Activated CD4-positive, alpha-beta T cell treated with anti-CD3 and anti-CD28 coated beads for 48 hours (primary cell): ENCODE measurements at places on chromosomes 5 and 9.

GRCh38 chr9:68705531-68706362 is 707 bp downstream of the PIP5K1B start:
- DNase-seq, result peak; percentile 4

DNA sequence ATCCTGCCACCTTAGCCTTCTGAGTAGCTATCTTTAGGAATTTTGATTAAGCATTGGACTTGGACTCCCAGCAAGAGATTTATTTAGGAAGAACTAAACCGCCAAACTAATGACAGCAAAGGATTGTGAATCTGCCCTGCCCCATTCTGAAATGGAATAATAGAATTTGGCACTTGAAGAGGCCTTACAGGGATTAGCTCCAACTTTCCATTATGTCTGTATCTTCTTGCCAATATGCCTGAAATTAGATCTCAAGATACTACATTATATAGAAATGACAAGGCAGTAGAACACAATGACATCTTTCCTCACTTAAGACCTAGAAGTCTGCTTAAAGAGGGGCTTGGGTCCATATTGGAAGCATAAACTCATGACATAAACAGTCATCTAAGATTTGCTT is 77.0 kb upstream of the DPYSL3 start:
- DNase-seq, result no peak

GRCh38 chr5:54551926-54552325 is 34.4 kb downstream of the SNX18 start:
- no peak for DNase-seq

DNA sequence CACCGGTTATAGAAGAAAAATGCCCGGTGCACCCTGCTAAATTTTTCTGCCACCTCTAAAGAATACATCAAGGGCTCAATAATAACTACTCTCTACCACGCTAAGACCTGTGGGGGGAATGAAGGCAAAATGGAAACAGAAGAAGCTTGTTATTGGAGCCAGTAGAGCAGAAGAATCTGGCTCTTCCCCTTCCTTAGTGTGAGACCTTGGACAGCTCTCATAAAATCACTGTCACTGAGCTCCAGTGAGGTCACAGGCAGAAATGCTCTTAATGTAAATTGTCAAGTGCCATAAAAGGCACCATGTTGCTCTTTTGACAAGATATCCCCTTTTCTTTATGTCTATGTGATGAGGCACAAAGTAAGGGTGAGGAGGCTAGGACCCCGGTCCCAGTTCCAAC is 74.4 kb downstream of the ASTN2 start:
- no peak for DNase-seq

DNA sequence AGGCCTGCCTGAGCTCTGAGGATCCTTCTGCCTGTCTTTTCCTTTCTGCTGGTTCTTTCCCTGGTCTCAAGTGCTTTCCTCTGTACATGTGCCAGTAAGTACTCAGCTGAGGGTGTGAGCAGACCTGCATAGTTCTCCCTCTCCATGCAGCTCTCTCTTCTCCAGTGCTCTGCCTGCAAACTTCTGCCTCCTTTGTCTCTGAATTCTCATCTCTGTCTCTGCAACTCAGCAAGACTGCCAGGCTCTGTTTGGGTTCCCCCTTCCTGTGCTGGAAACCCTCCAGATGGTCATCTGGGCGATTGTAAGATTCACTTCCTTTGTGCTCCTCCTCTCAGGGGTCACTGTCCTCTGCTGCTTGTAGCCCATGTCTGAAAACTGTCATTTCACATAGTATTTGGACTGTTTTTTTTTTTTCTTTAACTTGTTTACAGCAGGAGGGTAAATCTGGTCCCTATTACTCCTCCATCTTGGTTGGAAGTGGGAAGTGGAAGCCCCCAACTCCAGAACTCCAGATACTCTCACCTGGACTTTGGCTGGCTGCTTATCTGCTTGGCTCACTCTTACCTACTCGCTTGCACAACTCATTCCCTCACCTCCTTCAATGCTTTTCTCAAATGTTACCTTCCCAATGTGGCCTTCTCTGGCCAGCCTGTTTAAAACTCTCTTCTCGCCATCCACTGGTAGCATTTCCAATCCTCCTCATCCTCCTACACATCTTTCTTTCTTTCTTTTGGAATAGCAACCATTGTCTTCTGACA is 175.3 kb upstream of the TBC1D2 start:
- no peak for DNase-seq

DNA sequence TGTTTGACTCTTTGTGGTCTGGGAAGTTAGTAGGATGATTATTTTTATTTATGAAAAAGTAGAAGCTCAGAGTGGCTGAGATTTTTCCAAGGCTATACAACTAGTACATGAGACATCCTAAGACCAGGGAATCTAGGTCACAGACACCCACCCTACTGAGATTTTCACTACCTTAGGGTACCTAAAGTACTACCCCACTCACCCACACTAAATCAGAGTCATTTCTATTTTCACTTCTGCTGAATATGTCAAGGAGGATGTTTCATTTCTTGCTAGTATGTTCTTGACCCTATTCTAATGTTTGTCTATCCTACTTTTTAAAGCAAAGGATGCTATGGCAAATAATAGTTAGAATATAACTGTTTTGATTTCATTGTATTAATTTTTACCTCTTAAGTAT is 206.0 kb downstream of the ATP10B start:
- no peak for DNase-seq
